Activated gamma-delta T cell treated with anti-CD3 and anti-CD28 coated beads, Interleukin-2, amount 50 U/mL, for 16 hours (primary cell): ENCODE measurements at places on chromosomes 3 and 15.

DNA sequence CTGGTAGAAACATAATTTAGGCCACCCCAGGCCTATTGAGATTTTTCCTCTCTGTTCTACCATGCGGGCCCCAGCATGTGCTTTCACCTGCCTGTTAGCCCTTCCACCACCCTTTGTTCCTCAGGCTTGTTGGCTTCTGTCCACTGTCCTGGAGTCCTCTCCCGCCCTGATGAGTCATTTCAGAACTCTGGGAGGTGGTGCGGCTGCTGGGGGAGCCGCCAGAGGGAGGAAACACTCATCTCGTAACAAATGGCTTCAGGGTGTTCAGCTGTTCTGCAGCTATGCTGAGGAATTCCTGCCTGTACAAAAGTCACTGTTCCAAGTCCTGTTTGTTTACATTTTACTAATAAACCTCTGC is 36.3 kb downstream of the LRTM1 start:
- no peak for DNase-seq

GRCh38 chr3:22373827-22374226 is 622.8 kb upstream of the ZNF385D start:
- DNase-seq: no peak

GRCh38 chr3:131914090-131914691 is 120.6 kb downstream of the CPNE4 start:
- no peak for DNase-seq

DNA sequence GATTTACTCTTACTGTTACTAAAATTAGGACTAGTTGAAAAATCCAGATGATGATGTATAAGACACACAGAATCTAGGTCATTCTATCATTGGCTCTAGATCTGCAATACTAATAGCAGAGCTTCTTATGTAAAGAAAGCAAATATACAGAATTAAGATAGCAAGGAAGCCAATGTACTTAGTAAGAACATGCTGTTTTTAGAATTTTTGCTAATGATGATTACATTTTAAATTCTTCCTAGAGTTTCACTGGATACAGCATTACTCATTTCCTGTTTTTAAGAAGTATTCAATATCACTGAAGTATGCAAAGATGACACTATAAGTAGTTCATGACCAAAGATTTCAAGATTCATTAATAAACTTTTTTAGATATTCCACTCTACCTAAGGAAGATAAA is 60.7 kb downstream of the CFAP20DC start:
- DNase-seq: no peak

- no peak for DNase-seq
Observed at GRCh38 chr3:32147509-32147908, 41.1 kb downstream of the GPD1L start.

DNA sequence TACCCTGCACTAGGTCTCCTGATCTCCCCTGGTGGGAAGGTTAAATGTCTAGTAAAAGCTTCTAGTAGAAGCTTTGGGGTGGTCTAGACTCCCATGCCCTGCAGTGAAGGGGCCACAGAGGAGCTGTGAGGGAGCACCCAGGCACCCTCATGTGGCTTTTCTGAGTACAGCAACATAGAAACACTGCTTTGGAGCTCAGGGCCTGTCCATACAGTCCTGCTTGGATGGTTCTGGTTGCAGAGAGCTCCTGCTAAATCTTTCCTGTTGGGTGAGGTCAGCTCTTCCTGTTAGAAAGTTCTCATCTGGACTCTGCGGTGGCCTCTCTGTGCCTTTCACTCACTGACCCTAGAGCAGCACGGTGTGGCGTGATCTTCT is 47.8 kb downstream of the GPD1L start:
- DNase-seq: no peak

DNA sequence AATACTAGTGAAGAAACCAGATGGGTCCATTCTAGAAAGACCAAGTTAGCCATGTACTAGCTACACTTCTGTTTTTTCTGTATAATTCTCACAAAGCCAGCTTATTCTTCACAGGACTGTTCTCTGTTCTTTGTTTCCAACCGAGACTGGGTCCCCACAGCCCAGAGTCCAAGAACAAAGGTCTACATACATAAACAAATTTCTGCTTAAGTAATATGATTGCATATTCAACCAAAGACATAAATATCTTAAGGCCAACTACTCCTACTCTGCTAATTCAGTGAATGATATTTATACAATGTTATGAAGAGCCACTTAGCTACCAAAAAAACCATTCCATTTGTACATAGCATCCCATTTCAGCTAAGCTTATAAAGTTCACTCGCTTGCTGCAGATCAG is 299.8 kb upstream of the CCDC54 start:
- no peak for DNase-seq

DNA sequence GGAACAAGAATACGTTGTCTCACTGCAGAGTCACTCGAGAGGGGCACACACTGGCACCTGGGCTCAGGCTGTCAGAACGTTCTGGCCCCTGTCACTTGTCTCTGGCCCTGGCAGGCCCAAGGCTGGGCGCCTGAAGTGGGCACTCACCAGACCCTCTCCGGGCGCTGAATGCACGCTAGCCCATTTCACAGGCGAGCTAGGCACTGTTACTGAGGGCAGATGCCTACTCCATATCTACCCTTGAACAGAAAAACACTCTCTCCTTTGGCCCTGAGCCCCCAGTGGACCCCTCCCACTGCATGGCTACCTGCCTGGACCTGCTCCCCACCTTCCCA is 42.3 kb upstream of the IQSEC1 start:
- no peak for DNase-seq

DNA sequence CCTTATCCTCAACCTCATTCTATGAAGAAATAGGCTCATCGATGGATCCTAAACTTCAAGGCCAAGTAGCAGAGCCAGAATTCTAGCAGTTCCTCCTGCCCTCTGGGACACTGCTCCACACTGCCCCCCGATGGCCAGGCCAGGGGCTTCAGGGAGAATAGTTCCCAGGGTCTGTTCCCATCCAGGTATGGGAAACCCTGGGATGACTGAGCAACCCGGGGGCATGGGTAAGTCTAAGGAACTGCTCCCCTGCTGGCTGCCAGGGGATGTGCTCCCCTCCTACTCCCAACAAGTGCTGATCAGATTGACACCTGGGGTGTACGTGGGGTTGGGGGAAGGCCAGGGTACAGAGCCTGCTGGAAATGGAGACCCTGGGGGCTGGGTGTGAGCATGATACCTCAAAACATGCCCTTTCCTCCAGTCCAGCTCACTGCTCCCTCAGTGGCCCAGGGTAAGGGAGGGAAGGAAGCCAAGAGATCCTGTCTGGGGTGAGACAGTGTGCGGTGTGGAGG is 7.6 kb downstream of the ULK3 start:
- no peak for DNase-seq
